ENCODE measurements at places on chromosomes 16 and 17.

DNA sequence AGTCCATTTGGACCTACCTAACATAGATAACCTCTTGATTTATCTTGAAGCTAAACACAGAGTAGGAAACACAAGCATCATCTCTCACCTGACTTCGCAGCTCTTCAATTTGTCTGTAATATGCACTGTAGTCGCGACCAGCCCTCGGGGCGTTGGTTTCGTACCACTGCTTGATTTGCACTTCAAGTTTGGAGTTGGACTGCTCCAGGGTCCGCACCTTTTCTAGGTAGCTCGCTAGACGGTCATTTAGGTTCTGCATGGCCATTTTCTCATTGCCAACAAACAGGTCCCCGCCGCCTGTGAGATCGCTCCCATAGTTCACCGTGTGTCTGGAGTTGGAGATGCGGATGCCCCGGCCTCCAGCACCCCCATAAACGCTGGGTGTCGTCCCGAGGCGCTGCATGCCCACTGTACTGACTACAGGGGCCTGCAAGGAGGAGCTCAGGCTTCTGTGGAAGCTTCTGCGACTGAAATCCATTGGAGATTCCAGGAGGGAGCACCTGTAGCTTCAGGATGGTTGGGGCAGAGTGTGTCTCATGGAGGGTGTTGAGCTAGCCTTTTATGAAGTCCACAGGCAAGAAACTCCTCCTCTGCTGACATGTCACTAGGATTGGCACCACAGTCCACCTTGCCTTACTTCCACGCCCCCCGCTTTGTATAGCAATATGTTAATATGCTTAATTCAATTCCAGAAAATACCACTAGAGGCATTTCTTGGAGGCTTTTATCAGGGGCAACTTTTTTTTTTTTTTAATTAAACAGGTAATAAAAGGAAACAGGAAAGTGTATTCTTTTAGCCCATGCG lies at the start of gene KRT20:
KRT20 (minus strand) TSS at position 535 of the 805 bp plus-strand sequence; CDS start at position 478, 57 bp downstream.
- no peak for DNase-seq

DNA sequence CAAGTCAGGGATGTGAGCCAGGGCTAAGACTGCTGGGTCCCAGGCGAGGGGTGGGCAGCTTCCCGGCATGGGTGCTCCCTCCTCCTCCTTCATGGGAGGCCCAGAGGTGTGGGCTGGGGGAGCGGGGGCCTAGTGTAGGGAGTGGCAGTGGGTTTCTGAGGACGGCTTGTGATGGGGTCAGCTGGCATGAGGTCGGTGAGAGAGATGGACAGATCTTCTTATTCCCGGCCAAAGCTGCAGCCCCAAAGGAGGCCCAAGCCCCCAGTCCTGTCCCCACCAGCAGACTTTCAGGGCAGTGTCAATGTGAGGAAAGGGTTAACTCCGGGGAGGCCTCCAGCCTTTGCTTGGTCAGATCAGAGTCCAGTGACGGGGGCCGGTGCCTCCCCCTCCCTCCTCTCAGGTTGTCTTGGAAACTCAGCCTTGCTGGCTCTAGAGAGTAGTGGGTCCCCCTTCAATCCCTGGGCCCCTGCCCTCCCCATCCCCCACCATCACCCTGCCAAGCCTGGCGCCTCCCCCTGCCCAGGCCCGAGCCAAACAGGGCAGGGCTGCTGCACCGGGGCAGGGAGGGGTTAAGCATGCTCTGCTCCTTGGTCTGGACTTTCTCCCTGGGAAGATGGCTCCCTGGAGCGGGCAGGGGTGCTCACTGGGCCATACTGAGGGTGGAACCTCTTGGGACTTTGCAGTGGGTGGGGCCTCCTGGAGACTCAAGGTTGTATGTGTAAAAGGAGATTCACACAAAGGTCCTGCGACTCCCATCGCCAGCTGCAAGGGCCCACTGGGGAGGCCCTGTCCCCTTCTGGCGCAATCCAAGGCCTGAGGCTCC lies 12.4 kb downstream of the NAT9 start:
- DNase-seq, result no peak

DNA sequence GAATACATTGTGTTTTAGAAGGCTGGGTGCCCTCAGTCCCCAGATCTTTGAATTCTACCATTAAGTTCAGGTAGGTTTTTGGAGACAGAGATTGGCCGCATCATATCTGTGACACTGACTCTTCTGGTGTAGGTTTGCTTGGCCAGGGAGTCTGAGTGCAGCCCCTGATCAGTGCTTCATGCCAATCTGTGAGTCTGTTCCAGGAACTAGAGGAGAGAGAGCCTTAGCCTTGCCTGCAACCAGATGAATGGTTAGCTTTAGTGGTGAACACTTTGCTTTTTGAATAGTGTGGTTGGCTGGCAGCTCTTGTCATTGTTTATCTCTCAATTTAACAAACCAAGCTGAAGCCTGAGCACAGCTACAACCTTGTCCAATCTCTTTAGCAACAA lies 87.8 kb downstream of the PLXDC1 start:
- DNase-seq, result no peak

GRCh38 chr16:66444049-66444481 lies 17.0 kb downstream of the BEAN1 start:
- no peak for DNase-seq

DNA sequence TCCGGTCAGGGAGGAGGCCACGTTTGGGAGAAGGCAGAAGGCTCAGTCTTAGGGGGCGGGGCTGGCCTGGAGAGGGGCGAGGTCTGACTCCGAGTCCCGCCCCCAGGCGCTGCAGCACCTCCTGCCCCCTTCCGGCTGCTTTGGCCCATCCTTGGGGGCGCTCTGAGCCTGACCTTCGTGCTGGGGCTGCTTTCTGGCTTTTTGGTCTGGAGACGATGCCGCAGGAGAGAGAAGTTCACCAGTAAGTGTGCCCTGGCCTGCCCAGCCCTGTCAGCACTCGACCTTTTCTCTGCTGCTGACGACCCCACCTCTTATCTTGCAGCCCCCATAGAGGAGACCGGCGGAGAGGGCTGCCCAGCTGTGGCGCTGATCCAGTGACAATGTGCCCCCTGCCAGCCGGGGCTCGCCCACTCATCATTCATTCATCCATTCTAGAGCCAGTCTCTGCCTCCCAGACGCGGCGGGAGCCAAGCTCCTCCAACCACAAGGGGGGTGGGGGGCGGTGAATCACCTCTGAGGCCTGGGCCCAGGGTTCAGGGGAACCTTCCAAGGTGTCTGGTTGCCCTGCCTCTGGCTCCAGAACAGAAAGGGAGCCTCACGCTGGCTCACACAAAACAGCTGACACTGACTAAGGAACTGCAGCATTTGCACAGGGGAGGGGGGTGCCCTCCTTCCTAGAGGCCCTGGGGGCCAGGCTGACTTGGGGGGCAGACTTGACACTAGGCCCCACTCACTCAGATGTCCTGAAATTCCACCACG lies 1.5 kb downstream of the TNFRSF12A start:
- DNase-seq, result peak; percentile 92

GRCh38 chr16:28210979-28211588 lies 681 bp downstream of the XPO6 start:
- DNase-seq, result peak; percentile 81
